ENCODE measurements at places on chromosomes 1 and 21.
A peak's percentile ranks its signal among the peaks of the same experiment; 100 is the strongest.

GRCh38 chr1:115922801-115923200, 53.5 kb upstream of the SLC22A15 start:
- H3K4me3 ChIP-seq, result no peak overlapping the region
- no peak for DNase-seq
- peaks cover 16% of the 10 kb centered on the region for H3K27me3 ChIP-seq
- no peaks in the 10 kb centered on the region for H3K36me3 ChIP-seq

- no peak overlapping the region for H3K4me3 ChIP-seq
- peak; percentile 35 for DNase-seq
- no peak overlapping the region for H3K27ac ChIP-seq
- H3K36me3 ChIP-seq, result no peaks in the 10 kb centered on the region
Observed at GRCh38 chr1:208238710-208239472, 5.3 kb downstream of the PLXNA2 start.

DNA sequence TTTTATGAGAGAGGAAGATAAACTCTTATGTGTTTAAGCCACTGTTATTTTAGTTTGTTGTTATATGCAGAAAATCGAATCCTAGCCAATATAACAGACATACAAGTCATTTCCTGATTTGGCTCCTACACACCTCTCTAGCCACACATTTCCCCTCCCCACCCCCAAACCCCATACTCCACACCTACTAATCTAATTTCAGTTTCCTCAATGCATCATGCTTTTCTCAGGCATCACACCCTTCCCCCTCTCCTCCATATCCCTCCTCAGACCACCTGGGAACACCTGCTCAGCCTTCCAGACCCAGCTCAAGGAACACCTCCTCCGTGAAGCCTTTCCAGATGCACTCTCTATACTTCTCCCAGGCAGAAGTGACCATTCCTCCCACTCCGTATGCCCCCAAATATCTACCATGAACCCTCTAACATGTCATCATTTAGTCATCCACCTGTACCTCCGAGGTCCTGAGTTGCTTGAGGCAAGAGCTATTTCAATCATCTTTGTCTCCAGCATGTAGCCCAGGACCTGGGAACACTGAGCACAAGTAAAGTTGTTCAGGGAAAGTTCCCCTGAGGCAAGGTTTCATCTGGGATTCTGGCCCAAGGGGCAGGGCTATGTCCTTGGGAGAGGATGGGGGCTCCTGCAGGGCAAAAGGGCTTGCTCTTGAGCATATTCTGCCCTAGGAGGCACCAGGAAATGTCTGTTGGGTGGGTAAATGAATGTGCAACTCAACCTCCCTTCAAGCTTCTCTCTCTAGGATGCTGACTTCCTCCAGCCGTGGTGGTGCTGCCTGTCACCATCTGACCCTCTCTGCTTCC, 126.8 kb downstream of the HIVEP3 start:
- peaks cover 12% of the 10 kb centered on the region for H3K36me3 ChIP-seq
- H3K4me3 ChIP-seq, result peak overlapping the region; percentile 42
- DNase-seq, result peak; percentile 68
- H3K27ac ChIP-seq, result peak overlapping the region; percentile 95
- no peaks in the 10 kb centered on the region for H3K27me3 ChIP-seq
- H3K4me1 ChIP-seq, result peaks cover 56% of the 10 kb centered on the region

DNA sequence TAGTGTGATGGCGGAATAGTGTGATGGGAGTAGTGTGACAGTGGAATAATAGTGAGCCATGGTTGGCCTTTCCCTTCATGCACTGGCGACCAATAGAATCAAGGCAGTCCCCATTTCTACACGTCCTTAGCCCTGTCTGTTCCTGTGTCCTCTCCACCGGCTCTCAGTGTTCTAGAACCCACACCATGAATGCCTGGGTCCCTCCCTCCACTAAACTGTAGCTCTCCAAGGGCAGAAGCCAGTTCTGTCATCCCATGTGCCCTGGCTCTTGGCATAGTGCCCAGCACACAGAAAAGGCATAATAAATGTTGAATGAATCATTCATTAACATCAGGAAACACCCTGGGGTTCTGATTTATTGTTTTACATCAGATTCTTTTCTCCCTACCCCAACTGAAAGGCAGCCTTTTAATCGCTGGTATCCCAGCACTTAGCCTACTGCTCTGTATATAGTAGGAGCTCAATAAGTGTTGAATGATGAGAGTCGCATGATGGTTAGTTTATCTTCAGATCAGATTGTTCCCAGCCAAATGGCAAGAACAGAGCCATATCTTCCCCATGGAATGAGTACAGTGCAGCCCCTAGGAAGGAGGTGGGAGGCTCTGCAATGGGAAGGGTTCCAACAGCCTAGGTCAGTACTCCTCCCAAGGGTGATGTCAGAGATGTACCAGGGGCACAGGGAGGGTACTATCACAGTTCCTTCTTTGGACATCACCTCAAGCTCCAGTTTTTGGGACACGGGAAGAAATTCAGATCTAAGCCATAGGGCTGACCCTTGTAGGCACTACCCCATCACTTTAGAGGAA, 325.7 kb downstream of the HHAT start:
- no peak overlapping the region for H3K4me3 ChIP-seq
- peaks cover 7% of the 10 kb centered on the region for H3K27me3 ChIP-seq
- H3K4me1 ChIP-seq, result no peaks in the 10 kb centered on the region

DNA sequence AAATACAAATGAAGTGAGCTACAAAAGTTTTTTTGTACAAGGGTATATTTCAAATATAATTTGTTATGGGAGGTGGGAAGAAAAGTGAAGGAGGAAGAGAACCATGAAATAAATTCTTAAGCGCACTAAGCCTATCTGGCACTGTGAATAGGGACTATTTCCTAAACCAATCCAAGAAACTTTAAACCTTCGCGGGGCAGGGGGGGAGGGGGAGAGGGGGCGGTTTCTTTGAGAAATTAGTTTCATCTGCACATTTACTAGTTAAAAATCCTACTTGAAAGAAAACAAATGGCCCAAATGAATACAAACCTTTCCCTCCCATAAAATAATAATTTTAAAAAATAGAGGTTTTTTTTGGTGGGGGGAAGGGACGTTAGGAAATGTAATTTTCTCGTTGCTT, 364 bp downstream of the GOLPH3L start:
- DNase-seq, result no peak
- peaks cover 14% of the 10 kb centered on the region for H3K36me3 ChIP-seq
- H3K27ac ChIP-seq, result peak overlapping the region; percentile 83
- peaks cover 18% of the 10 kb centered on the region for H3K4me1 ChIP-seq
- peaks cover 8% of the 10 kb centered on the region for H3K27me3 ChIP-seq
- peak overlapping the region; percentile 93 for H3K4me3 ChIP-seq

DNA sequence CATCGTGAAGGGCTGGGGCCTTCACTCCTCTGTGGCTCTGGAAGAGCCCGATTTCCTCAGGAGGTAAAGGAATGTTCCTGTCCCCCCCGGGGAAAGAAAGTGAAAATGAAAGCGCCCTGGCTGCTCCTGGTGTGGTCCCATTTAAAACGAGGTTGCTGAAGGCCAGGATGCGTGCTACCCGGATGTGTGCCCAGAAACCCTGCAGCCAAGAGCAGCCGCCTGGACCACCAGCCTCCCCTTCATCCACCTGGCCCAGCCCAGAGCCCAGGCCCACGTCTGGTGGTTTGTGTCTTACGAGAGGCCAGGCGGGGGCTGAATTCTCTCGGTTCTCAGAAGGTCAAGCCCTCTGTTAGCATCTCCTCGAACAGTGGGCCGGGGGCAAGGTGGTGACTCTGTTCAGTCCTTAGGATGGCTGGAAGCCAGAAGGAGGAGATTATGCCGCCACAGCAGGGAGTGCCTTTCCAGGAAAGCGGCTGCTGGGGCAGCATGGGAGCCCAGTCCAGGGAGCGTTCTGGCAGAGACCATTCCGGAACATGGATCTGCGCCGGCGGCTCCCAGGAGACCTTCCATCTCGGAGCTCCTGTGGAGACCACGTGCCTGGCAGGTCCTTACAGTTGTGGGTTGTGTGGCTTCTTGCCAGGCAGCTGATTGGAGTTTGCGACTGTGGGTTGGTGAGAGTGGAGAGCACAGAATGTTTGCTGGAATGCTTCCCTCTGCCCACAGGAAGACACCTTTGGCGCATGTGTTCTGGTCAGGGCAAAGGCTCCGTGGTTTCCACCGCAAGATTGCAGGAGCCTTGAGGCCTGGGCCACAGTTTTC, 1.4 kb downstream of the GUK1 start:
- peaks cover 39% of the 10 kb centered on the region for H3K4me1 ChIP-seq
- peaks cover 32% of the 10 kb centered on the region for H3K36me3 ChIP-seq
- peak; percentile 62 for DNase-seq
- H3K27ac ChIP-seq, result peak overlapping the region; percentile 99
- peaks cover 4% of the 10 kb centered on the region for H3K27me3 ChIP-seq
- H3K4me3 ChIP-seq, result peak overlapping the region; percentile 100

- H3K27ac ChIP-seq, result no peak overlapping the region
- no peak overlapping the region for H3K4me3 ChIP-seq
- H3K36me3 ChIP-seq, result no peaks in the 10 kb centered on the region
- DNase-seq, result no peak
Observed at GRCh38 chr1:222310836-222311235, 237.1 kb downstream of the HHIPL2 start.

DNA sequence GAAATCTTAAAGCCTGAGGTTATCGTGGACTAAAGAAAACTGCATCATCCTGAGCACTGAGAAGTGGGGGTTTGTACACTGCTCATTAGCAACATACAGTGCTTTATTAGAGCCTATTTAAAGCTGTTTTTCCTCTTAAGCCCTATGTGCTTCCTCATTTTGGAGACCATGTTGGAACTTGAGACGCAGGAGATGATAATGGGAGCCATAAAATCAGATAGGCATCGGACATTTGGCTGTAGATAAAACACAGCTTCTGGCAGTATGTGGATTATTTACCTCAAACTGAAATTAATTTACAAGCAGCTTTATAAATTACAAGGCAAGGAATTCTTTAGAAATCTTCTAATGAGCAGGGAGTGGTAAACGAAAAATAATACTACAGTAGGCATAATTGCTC, 147.7 kb upstream of the IVNS1ABP start:
- no peaks in the 10 kb centered on the region for H3K27me3 ChIP-seq
- H3K36me3 ChIP-seq, result peaks cover 4% of the 10 kb centered on the region
- DNase-seq, result no peak

DNA sequence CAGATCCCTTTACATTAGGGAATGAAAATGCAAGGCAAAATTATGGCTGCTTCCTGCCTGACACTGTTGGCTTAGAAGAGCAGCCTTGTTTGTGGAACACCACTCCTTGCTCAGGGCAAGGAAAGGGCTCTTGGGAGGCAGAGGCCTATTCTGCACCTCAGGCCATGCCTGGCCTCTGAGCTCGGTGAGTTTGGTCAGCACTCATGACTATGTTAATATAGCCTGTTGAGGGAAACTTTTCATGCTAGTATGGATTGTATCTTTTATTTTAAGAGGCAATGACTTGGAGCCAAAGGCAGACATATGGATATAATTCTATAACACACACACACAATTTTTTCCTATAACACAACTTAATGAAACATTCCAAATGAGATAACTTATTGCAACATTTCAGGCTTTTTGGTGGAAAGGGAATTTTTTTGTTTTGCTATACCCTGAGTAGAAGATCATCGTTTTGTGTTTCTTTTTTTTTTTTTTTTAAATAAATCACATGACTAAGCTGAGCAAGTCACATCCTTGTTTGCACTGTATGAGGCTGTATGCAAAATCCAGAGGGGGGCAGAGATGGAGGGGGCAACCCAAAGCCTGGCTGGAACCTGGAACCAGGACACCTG, 5.6 kb upstream of the YRDC start:
- DNase-seq, result no peak
- H3K27ac ChIP-seq, result no peak overlapping the region
- H3K36me3 ChIP-seq, result peaks cover 22% of the 10 kb centered on the region
- no peak overlapping the region for H3K4me3 ChIP-seq
- peaks cover 13% of the 10 kb centered on the region for H3K4me1 ChIP-seq

DNA sequence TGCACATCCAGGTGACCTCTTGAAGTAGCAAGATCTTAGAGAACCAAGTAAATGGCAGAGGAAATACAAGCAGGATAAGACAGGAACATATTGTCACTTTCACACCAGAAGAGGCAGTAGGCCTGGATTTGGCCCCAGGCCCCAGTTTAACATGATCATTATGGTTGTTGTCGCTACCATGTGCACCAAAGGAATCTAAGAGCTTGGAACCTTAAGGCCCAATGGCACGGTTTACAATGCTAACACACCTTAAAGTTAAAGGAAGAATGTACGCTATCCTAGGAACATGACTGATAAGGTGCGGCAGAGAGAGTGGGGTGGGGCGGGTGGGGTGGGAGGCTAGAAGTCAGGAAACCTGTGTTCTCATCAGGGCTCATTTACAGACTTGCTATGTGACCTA, 147.5 kb downstream of the ROR1 start:
- H3K36me3 ChIP-seq, result no peaks in the 10 kb centered on the region
- H3K27me3 ChIP-seq, result peaks cover 3% of the 10 kb centered on the region
- no peaks in the 10 kb centered on the region for H3K4me1 ChIP-seq
- DNase-seq, result no peak
- no peak overlapping the region for H3K27ac ChIP-seq
- no peak overlapping the region for H3K4me3 ChIP-seq

- DNase-seq, result peak; percentile 26
- peak overlapping the region; percentile 96 for H3K4me3 ChIP-seq
- H3K36me3 ChIP-seq, result peaks cover 16% of the 10 kb centered on the region
- peak overlapping the region; percentile 87 for H3K27ac ChIP-seq
Observed at GRCh38 chr1:155858800-155859233, 550 bp upstream of the SYT11 start.

GRCh38 chr21:46157987-46158451, 2.6 kb upstream of the FTCD start:
- DNase-seq, result no peak
- H3K27me3 ChIP-seq, result no peaks in the 10 kb centered on the region
- peaks cover 2% of the 10 kb centered on the region for H3K36me3 ChIP-seq

GRCh38 chr1:74731399-74732052, 1.3 kb downstream of the CRYZ start:
- peak overlapping the region; percentile 31 for H3K4me3 ChIP-seq
- no peaks in the 10 kb centered on the region for H3K27me3 ChIP-seq
- peaks cover 26% of the 10 kb centered on the region for H3K4me1 ChIP-seq
- H3K36me3 ChIP-seq, result peaks cover 4% of the 10 kb centered on the region

DNA sequence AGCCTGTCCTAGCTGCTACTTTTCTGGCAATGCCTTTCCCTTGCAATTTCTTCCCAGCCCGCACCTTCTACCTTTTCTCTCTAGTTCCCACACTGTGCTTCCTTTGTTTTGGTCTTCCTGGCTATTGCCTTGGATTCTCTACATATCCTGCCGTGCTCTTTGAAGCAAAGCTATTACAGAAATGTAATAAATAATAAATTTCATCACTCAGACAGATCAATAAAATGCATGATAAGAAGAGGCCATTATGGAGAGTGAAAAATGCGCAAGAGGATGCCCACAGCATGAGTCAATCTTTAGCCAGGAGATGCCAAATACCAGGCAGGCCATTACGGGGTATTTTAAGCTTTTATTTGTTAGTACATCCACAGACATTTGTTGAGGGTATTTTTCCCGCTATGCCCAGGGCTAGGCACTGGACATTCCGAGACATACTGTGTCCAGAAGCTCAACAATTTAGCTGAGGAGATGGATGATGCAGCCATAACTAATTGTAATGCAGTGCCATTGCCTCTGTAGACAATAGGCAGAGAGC, 163.6 kb downstream of the ST6GALNAC3 start:
- H3K27ac ChIP-seq, result no peak overlapping the region
- no peaks in the 10 kb centered on the region for H3K4me1 ChIP-seq
- no peak overlapping the region for H3K4me3 ChIP-seq
- H3K27me3 ChIP-seq, result no peaks in the 10 kb centered on the region
